ENCODE measurements at places on chromosomes 16 and 17.

- no peak for DNase-seq
Measured at GRCh38 chr17:59790910-59791309, 83.5 kb downstream of the VMP1 start.

DNA sequence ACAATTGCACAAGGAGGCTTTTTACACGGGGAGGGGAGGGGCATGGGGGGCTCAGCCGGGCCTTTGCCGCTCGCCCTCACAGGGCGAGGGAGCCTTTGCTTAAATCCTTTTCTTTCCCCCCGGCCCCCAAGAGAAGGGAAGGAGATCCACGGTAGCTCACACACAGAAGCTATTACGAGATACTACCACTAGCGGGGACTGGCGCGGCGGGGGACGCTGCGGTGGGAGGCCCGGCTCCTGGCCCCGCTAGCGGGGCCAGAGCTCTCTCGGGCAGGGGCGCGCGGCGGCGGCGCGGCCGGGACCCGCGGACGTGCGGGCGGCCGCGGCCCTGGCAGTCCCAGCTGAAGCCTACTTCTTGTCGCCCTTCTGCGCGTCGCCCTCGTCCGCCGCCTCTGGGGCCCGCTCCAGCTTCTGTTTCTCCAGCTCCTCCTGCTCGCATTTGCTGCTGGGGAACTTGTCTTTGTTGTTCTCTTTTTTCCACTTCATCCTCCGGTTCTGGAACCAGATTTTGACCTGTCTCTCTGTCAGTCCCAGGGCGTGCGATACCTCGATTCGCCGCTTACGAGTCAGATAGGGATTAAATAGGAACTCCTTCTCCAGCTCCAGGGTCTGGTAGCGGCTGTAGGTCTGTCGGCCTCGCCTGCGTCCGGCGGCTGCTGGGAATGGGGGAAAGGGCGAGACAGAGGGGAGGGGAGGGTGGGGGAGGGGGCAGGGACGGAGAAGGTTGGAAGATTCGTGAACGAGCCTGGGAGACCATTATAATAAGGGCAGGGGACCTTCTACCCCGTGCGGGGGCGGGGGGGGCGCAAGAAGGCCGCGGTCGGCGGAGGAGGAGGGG, 2.0 kb downstream of the HOXB8 start:
- peak; percentile 20 for DNase-seq

DNA sequence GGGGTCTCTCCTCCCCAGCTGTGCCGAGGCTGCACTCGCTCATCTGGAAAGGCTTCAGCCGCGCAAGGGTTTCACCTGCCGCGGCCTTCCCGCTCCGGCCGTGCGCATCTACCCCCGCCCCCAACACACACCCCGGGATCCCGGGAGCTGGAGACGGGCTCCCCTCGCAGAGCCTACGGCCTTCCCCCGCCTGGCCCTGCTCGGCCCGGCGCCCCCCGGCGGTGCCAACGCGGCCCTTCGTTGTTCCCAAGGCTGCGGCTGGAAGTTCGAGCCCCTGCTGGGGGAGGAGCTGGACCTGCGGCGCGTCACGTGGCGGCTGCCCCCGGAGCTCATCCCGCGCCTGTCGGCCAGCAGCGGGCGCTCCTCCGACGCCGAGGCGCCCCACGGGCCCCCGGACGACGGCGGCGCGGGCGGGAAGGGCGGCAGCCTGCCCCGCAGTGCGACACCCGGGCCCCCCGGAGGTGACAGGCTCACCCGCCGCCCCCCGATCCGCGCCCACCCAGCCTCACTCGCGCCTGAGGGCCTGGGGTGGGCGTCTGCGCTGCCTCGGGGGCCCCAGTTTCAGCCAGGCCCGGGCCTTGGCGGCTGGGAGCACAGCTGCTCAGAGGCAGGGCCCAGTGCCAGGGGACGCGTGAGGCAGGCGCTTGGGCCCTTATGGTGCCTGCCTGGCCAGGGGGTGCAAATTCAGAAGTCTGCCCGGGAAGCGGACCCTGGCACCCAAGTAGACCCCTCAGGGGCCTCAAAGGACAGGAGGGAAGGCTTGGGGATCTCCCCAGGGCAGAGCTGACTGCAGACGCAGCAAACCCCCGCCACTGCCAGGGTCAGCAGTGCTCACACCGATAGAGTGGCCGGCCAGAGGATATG, 11.2 kb downstream of the GALK1 start:
- DNase-seq, result peak; percentile 76

GRCh38 chr17:27336184-27336583, 42.3 kb downstream of the WSB1 start:
- DNase-seq, result no peak

DNA sequence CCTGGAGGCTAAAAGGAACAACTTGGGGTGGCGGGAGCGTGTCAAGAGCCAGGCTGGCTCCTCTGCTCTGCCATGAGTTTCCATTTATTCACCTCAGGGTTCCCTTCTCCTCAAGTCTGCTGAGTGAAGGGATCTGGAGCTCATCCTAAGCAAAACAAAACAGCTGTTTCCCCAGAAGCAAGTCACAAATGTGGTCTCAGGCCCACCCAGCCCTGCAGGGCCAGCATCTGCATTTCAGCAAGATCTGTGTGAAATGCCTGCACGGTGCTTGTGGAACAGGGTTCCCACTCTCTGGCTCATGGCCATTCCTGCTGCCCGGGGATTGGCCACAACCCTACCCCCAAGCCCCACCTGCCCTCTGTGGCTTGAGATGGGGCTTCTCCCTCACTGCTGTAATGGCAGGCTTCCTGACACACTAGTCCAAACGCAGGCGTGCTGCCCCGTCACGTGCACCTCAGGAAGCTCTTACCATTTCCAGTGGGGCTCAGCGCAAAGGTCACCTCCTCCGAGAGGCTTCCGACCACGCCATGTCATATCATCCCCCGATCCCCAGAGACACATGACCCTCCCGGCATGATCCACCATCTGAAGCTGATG, 2.3 kb downstream of the SLC38A8 start:
- DNase-seq, result no peak

GRCh38 chr16:22927306-22927705, 113.3 kb downstream of the HS3ST2 start:
- DNase-seq, result no peak

DNA sequence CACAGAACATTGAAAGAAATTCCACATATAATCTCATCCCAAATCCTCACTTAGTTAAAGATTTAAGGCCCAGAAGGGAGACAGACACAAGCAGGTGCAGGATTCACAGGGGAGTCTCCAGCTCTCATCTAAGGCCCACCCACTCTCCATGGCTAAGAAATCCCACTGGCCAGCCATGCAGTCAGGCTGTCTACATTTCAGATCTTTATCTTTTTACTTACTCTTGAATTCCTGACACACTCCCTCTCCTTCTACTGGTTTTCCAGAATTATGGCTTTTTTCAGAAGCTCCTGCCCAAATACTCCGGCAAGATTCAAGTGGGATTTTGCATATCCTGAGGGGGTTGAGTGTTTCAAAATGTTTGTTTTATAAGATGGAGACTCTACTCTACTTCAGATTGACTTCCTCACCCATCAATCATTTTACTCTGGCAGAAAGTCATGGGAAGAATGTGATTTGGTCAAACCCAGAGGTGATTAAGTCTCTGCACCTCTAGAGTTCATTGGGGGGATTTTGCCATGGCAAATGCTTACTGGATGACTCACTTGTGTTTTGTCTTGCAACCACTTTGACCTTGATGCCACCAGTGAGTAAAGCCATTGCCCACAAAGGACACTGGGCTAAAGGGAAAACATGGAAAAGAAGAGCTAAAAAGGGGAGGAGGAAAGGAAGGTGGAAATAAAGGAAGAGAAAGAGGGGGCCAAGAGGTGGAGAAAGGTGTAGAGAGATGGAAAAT, 688.8 kb upstream of the SALL1 start:
- no peak for DNase-seq

DNA sequence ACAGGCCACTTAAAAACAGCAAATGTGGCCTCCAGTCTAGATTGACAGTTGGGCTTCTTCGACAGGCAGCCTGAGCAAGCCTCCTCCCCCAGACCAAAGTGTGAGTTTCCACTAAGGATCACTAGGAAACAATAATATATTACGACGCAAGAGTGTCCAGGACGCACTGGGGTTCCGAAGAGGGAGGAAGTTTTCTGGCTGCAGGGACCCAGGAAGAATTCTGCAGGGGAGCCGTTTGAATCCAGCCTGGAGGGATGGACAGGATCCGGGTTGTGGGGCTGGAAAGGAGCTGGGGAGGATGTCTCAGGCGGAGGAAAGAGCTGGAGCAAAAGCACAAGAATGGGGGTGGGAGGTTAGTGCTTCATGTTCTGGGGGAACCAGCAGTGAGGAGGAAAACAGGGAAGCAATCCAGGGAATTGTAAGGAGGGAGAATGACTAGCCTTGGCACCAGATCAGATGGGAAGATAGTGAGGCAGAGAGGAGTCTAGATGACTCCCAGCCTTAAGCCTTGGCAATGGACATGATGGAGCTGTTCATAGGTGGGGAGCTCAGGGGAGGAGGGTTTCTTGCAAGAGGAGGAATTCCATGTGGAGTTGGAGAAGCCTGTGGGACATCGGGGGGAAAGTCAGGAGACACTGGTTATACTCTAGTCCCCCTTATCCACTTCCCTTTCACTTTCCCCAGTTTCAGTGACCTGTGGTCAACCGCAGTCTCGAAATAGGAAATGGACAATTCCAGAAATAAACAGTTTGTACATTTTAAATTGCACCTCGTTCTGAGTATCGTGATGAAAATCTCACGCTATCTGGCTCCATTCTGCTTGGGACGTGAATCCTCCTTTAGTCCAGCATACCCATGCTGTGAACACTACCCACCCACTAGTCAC, 26.6 kb downstream of the NGFR start:
- no peak for DNase-seq

DNA sequence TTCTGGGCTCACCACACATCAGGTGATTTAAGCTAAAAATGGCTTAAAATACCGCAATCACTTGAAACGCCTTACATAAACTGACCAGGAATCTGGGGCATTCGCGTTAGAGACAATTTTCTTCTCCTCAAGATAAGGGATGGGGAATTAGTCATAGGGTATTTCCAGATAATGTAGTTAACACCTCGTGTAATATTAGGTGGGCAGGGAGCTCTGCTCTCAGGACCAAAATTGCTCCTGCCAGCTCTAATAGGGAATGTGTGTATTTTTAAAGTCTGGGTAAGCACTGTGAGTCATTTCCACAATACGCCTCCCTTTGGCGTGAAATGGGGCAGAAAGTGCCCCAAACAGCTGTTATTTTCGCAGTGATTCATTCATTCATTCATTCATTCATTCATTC, 408.6 kb downstream of the MAF start:
- no peak for DNase-seq

DNA sequence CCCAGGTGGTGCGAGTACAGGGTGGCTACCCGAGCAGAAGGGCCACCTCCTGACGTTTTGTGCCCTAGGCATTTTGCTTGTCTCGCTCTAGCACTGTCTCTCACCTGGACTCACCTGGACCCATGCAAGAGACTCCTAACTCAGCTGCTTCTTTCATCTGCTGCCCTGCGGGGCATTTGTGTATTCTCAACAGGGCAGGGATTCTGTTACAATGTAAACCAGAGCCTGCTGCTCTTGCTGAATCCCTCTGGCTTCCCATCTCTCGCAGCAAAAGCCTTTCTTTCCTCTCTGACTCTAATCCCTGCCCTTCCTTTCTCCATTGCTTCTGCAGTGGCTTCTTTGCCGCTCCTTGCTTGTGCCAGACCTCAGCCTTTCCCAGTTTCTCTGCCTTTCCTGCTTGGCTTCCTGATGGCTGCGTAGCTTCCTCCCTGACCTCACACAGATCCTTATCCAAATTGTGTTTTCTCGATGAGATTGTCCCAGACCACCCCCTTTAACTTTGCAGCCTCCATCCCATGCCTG, 10.2 kb downstream of the ARSG start:
- DNase-seq, result no peak

DNA sequence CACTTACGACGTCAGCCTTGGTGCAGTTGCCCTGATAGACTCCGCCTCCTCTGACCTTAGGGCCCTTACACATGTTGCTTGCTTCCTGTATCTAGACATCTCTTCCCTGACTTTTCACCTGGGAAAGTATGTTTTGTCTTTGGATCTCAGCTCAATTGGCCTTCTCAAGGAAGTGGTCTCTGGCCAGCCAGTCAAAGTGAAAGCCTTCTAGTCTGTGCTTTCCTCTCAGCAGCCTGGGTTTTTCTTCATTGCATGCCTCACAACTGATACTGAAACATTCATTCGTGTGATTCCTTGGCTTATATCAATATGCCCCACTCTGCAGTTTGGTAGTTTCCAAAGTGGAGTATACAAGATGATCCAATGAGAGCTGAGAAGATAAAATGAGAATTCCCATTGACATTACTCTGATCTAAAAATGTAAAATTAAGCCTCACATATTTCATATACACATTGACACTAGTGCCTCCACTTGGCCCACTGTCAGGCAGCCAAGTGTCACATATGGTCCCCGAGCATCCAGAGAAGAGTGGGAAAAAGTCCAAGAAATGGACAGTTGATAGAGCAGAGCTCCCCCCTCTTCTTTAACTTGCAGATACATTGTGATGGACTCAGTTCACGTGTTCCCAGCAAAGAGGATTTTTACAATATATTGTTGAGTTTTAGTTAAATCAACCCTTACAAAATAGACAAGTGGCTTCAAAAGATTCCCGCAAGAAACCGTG, 371.2 kb upstream of the ASIC2 start:
- DNase-seq, result no peak
